ENCODE measurements at places on chromosomes 12 and 14.

GRCh38 chr12:93571925-93572711 lies at the start of gene SOCS2:
Gene SOCS2, plus strand, starts transcription at chr12:93572675. Its CDS starts 223 bp downstream, at chr12:93572898.
- DNase-seq = no peak

DNA sequence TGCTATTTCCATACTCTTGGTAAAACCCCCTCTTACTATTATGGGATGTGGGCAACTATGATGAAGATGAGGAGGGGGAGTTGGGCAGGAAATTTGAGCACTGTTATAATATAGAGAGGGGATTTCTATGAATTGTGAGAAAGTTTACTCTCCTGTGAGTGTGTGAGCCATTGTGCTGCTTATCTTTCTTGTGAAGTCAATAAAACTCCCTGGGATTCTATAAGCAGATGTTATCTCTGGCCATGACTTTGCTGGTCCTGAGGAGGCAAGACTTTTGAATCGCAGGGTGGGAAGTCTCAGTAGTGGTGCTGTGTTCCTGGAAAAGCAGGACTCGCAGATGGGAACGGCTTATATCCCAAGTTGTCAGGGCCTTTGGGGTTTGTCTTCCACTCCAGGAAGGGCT lies 62.2 kb downstream of the EMP1 start:
- DNase-seq = no peak

DNA sequence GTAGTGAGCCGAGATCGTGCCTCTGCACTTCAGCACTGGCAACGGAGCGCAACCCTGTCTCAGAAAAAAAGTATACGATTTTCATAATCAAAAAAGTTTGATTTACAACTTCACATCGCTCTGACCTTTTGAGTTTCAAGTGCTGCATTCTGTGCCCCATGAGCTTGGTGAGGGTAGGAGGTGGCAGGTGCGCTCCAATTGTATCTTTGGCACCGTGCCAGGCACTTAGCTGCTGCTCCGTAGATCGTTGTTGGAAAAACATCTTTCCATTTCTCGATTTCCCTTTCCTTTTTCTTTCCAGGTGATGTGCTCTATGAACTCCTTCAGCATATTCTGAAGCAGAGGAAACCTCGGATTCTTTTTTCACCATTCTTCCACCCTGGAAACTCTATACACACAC lies 203.7 kb downstream of the ETV6 start:
- no peak for DNase-seq

DNA sequence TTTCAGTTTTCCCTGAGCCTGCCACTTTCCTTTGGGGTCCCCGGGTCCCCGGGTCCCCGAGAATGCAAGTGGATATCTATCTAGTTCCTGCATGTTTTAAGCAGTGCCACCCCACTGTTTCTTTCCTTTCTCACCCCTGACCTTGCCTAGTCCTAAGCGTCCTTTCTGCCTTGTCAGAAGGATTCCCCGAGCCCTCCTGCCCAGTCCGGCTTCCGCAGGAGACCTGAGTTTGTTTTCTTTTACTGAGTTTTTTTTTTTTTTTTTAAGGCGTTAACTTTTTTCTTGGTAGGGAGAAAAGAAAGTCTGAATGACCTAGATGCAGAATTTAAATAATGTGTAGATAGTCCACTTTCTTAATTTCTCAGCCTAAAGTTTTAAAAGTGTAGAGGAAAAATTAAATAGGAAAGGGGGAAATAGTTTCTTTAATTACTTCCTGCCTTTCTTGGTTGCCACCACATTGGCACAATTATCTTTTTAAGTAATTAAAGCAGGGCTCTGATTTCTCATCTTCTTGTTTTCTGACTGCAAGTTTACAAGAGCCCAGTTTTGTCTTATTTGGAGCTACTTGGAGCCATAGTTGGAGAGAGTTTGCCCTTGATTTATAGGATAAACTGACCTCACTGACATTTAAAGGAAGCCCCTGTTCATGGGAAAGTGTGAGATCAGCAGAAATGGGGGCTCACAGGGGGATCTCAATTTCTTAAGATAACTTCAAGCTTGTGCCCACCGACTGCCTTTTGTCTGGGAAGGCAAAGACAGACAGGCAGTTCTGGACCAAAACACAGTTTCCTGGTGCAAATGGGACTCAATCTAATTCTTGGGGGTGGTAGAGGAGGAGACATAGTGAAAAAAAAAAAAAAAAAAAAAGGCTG lies 2.9 kb downstream of the PAX9 start:
- DNase-seq = no peak

- no peak for DNase-seq
These were observed 209.1 kb downstream of the DACT1 start for GRCh38 chr14:58846682-58847465.

DNA sequence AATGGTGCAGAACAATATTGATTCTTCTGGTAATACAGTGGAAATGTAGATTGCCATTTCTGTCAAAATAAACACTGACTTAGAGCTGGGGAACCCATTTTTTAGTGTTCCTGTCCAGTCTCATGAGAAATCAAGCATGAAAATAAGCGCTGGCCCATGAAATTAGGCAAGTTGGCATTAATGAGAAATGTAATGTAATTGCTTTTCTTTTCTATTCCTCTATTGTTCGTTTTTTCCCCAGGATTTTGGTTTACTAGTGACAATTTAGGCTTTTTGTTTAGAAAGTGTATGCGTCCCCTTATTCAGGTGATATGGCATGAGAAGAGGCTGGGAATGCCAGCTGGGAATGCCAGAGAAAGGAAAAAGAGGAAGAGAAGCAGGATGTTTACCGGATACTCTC lies 64.4 kb upstream of the KICS2 start:
- DNase-seq = no peak

Data from femur (tissue), 1 donor.